GDM1 (cell line): ENCODE measurements at places on chromosomes 3 and 15.

GRCh38 chr3:47010111-47010712 lies 30.7 kb downstream of the NBEAL2 start:
- no peak for DNase-seq

DNA sequence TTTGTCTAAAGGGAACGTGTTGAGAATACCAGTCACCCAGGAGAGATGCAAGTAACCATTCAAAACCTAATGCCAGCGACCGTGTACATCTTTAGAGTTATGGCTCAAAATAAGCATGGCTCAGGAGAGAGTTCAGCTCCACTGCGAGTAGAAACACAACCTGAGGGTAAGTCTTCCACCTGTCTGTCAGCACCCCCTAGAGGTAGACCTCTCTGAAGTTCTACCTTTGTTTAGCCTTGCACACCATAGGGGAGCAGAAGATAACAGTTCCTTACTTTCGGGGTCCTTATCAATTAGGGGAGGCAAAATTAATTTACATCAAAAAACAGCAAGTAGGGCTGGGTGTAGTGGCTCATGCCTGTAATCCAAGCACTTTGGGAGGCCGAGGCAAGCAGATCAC lies 124.4 kb downstream of the HCN4 start:
- no peak for DNase-seq

DNA sequence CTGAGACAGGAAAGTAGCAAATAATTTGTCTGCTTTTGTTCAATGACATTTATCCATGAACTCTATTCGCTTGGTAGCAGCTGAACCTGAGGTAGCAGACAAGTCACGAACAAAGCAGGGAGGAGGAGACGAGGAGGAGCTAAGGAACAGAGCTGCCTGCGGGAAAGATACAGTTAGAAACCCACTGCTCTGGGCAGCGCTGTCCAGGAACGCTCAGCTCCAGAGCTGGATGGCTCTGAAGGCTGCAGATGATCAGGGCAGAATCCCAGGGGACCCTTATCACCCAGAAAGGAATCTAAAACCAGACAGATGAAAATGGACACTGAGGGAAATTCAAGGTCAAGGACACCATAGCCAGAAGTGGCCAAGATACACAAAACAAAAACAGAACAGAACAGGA lies 257.8 kb downstream of the CD47 start:
- no peak for DNase-seq

DNA sequence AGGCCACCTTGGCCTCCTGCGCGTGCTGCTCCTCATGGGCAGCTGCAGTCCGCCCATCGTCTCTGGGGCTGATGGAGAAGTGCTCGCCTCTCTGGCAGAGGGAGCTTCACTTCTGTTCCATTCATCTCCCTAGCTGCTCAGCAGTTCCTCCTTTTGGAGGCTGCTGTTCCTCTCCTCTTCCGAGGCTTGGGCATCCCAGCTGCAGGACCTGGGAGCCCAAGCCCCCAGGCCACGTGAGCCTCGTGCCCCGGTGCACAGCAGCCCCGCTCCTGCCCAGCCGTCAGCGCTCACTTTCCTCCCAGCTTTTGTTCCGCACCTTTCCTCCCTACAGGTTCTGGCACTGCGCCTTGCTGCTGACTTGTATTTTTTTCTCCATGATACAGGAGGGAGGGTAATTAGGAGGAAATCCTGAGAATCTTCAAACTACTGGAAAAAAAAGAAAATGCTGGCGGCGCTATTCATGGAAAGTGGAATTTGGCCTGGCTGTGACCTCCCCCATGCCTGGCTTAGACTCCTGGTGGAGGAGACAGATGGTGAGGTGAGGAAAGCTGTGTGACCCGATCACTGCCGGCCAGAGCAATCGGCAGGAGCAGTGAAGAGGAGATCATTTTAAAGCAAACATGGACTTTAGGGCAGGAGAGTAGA lies 210.1 kb downstream of the CHST2 start:
- DNase-seq = no peak

GRCh38 chr15:101050623-101051290 lies 131.6 kb downstream of the LRRK1 start:
- DNase-seq = no peak

- no peak for DNase-seq
Observed at GRCh38 chr15:57541271-57541670, 50.4 kb upstream of the MYZAP start.

DNA sequence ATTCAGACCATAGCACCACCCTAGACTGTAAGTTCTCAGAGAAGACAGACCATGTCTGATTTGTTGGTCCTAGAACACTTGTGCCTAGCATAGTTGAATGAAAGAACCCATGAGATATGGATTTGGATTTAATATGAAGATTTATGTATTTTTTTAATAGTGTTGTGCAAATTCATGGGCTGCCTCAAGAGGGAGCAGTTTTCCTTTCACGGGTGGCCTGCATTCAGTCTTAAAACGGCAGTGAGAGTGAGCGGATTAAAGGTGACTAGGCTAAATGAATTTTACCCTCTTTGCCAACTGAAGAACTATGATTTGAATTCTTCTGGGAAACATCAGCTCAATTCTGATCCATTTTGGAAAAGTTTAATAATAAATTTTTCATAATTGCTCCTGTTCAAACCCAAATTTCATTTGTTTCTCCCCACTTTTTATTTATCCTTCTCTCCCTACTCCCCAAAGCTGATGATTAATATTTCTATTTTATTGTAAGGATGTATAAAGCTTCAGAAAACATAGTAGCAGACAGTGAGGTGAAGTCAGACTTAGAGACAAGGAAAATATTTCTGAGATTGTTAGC lies 67.3 kb downstream of the MORC1 start:
- no peak for DNase-seq

GRCh38 chr3:55571913-55572312 lies 84.8 kb upstream of the WNT5A start:
- no peak for DNase-seq

DNA sequence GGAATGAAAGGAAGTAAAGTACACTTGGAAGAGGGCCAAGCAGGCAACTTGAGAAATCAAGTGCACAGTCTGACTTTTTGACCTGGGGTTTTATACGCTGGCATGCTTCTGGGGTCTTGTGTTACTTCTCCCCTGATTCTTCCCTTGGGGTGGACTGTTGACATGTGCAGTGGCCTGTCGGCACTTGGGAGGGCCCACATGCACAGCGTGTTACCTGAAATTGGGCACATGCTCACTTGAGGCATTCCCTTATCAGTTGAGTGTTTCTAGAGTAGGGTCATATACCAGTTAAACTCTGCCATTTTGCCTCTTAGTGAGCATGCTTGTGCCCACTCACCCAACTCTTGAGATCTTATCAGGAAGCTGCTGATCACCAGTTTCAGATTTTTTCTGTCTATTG lies 329.1 kb upstream of the SOX2 start:
- DNase-seq = no peak

- DNase-seq = no peak
Observed at GRCh38 chr3:60890226-60890625, 361.0 kb downstream of the FHIT start.

DNA sequence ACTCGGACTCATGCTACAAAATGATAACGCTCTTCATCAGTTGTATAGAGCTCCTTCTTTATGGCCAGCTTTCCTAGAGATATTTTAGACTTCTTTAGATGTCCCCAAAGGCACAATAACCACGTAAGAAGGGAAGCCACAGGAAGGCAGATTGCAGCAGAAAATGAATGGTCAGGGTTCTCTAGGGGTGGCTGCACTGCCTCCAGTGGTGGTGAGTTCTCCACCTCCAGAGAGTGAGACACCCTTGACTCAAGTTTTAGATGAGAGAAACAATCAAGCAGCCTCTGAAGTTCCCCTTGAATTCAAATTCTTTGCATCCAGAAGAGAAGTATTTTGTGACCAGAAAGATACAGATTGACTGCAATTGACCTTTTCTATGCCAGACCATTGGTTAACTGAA lies 191.5 kb downstream of the TP63 start:
- DNase-seq = no peak

- DNase-seq = no peak
Observed at GRCh38 chr15:74209997-74210671, 7.5 kb upstream of the STRA6 start.

GRCh38 chr15:71885390-71885789 lies 75.0 kb downstream of the NR2E3 start:
- DNase-seq = no peak

DNA sequence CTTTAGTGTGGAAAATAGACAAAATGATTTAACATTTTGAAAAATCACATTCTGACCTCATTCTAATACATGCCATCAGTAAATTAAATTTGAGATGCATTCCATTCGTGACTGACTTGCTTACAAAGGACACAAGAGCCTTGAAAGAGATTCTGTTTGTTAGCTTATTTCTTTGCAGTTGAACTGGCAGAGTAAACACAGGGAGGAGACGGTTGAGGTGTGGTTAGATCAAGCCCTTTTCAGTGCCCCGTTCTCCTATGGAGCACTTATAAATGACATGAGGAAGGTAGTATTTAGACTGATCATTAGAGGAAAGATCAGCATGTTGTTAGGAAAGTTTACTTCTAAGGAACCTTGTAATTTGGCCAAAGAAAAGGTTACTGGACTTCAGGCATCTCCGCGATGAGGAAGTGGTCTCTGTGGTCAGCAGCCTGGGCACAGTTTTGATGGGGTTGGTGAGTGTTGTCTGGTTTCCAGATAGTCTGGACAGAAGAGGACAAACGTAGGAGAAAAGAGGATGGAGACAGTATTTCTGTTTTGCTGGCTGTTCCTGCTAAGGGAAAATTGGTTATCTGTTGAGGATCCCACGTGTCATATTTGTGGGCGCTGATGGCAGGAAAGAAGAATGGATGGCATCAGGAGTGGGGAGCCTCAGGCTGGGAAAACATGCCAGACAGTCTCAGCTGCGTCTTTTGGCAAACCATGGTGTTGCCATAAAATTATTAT lies 328.9 kb upstream of the TBL1XR1 start:
- DNase-seq = peak; percentile 12
